ENCODE measurements at places on chromosomes 3 and 15.

GRCh38 chr15:27238209-27238608, 267.2 kb downstream of the GABRG3 start:
- DNase-seq, result peak; percentile 6

GRCh38 chr3:51393134-51393495, 2.0 kb downstream of the RBM15B start:
- DNase-seq, result no peak

DNA sequence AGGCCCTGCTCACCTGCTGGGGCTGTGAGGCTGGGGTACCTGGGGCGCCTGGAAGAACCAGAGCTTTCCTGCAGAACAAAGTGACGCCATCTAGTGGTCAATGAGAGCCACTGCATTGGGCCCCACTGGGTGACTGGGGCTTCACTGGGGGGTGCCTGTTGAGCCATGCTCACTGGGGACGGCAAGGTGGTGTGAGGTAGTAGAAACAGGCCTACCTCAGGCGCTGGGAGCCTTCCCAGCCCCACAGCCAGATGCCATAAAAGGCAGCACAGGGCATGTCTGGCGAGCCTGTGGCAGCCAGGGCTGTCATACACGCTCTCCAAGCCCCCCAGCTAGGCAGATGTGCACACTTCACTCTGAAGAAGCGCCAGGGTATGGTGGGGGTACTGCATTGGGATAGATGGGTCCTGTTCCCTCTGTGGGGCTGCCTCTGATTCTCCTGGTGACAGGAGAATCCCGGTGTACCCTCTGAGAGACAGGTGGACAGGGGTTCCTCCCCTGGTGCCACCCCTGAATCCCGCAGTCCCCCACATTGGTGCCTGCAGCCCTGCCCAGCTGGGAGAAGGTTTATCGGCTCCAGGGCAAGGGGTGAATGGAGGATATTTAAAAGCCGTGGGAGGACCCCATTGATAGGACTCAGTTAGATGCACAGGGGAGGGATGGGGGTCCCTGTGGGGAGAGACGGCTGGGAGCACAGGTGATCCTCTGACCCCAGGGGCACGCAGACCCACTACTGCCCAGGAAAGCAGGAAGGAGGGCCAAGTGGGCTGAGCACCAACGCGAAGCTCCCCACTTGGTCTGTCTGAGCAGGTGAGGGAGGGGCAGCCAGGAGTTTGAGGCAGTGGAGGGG, 178.8 kb downstream of the NSMCE3 start:
- peak; percentile 40 for DNase-seq

GRCh38 chr3:195159814-195160165, 111.2 kb downstream of the XXYLT1 start:
- DNase-seq, result no peak

DNA sequence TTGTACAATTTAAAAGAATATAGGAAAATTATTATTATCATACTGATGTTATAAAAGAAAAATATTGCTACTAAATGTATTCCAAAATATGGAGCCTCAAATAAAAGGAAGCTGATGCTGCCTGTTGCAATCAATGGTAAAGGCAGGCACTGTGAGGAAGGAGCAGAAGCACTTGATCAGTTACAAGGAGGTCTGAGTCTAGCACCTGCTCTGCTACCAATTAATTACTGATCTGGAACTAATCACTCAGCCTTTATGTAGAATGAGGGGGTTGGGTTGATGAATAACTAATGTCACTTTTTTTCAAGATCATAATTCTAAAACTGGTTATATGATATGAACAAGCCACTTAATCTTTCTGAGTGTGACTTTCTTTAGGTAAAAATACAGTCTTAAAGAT, 5.5 kb downstream of the ADGRG7 start:
- DNase-seq, result no peak

- DNase-seq, result no peak
Measured at GRCh38 chr3:189748046-189748445, 116.9 kb downstream of the TP63 start.

- DNase-seq, result no peak
Measured at GRCh38 chr3:54087581-54088410, 34.6 kb upstream of the CACNA2D3 start.

DNA sequence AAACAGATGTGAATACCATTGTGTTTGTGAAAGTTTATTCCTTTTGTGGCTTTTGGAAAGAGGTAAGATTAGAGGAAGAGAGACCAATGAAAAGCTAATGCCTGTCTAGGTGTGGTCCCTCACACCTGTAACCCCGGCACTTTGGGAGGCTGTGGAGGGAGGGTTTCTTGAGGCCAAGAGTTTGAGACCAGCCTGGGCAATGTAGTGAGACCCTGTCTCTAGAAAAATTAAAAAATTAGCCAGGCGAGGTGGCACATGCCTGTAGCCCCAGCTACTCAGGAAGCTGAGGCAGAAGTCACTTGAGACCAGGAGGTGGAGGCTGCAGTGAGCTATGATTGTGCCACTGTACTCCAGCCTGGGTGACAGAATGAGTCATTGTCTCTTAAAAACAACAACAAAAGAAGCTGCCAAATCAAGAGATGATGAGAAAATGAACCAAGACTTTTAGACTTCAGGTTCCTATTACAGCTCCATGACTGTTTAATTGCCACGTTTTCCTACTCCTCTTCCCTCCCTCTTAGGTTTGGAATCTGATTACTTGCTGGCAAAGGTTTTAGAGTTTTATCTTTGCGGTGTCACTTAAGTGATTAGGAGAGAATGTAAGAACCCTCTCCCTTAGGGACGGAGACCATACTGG, 68.7 kb downstream of the CGNL1 start:
- no peak for DNase-seq

GRCh38 chr3:133079621-133080020, 41.4 kb downstream of the TMEM108 start:
- DNase-seq, result no peak

- DNase-seq, result no peak
Measured at GRCh38 chr3:17443142-17443541, 299.3 kb downstream of the TBC1D5 start.

GRCh38 chr3:19446687-19447086, 298.4 kb downstream of the KCNH8 start:
- no peak for DNase-seq

DNA sequence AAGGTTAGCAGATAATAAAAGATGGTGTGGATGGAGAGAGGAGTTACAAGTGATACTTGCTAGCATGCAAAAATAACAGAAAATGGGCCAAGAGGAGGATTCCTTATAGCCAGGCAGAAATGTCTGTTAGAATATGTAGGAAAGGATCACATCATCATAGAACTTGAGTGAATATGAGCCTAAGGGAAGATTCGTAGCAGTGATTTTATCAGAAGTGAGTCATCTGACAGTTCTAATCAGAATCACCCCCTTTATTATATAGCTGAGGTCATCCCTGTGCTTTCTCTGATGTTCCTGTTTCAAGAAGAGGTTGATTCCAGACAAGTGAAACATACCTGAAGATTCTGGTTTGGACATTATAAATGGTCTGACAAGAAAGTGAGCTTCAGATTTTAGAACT, 22.9 kb downstream of the EXOG start:
- DNase-seq, result no peak

- DNase-seq, result no peak
Measured at GRCh38 chr3:46706771-46707582, 5.8 kb downstream of the TMIE start.

GRCh38 chr3:9627901-9628633, 21.2 kb upstream of the MTMR14 start:
- DNase-seq, result no peak

DNA sequence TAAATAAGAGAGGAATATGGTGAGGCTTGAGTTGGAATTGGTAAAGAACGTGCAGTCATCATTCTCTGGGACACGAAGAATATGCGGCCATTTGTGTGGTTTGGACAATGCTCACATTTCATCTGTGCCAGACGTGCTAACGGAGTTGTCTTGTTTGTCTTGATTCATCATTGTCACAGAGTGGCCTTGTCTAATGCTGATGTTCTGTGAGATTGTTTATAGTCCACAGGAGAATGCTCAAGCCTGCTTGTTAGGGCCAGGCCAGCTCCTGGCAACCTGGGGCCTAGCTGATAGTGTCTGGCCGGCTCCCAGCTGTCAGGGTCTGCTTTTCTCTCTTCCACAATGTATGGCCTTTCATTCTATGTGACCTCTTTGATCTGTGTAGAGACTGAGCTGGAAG, 384.7 kb downstream of the EDEM1 start:
- no peak for DNase-seq

DNA sequence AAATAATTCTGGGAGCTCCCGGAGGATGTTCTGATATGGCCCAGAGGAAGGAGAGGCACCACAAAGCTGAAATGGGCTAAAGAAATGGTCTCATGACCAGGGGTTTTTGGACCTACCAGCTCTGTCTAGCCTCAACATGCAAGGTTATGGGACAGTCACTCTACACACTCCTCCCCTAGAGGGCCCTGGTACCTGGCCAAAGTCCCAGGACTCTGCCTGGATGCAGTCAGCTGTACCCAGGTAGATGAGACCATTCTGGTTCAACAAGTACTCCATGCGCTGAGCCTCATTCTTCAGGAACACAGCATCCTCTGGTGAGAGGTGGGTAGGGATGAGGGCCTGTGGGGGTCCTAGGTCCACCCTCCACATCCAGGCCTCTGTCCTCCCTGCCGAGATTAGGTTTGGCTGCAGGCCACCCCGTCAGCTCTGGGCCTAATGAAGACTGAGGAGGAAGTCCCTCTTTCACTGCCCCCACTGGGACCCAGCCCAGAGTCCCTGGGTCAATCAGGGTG, 9.5 kb downstream of the EPB42 start:
- DNase-seq, result no peak

DNA sequence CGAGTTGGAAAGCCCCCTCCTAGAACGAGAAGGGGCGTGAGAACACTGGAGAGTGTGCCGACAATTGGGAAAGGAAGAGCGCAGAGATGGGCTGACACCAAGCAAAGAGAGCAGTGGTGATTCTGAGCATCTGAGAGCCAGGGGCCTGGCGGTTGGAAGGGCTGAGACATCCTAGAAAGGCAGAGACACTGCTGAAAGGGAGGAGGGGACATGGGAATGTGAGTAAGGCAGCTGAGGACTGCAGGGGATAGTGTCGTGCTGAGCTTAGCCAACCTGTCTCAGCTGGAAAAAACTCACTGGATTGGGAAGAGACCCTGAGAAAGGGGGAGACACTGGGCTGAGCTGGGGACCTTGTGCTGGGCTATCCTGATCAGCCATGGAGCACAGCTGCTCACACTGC, 58.1 kb upstream of the SLC6A6 start:
- no peak for DNase-seq

DNA sequence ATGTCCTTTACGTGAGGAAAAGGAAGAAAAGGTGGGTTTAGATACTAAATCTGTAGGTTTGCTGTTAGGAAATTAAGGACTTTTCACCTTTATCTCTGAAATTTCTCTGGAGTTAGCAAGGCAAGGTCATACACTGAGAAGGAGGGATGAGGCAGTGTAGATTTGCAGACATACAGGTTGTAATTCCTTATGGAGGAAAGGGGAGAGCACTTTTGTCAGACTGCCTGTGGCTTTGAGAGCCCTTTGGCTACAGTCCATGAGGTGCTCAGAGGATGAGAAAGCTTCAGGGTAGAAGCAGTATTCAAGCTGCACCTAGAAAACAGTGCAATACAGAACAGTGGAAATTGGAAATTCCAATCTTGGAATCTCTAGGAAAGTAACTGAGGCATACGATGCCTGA, 8.3 kb downstream of the RPL14 start:
- no peak for DNase-seq

DNA sequence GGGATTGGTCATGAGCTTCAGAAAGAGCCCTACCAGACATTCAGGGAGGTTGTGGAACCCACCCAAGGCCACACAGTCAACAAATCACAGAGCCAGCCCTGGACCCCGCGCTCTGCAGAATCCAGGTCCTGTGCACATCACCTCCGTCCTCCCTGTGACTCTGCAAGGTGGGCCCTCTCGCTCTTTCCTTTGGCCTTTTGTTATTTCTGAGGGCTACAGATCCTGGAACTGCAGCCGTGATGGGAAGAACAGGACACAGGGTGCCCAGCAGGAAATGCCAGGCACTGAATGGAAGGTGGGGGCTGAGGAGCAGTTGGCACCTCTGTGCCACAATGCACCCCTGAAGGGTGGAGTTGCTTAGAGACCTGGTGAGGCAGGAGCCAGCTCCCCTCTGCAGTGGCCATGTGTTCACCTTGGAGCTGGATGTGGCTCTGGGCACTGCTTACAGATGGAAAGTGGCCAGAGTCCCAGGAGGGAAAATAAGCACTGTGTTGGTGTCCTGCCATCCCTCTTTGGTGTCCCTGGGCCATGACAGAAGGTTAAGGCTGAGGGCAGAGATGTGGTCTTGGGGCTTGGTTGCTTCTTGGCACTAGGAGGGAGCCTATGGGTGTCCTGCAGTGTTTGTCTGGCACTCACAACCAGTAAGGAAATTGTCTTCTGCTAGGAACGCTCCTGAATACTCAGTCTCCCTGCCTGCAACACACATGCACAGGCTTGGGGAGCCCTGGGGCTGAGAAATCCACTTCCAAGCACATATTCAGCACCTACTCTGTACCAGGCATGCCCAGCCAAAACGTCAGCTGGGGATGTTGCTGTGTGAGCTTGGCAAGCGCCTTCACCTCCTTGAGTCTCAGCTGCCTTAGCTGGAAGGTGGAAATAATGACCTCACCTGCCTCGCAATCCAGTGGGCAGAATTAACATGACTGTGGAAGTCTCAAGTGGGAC, 98.0 kb upstream of the SLC6A6 start:
- DNase-seq, result no peak

DNA sequence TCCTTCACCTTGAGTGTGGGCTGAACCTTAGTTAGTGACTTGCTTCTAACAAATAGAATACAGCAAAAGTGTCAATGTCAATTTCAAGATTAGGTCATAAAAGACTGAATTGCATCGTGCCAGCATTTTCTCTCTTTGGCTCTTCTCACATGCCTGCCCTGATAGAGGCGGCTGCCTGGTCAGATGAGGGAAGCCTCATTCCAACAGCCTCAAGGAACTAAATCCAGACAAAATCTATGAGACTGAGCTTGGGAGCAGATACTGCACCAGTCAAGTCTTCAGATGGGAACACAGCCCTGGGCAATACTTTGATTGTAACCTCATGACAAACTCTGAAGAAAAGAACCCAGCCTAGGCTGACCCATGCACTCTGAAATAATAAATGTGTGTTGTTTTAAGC, 63.5 kb upstream of the MFGE8 start:
- no peak for DNase-seq

DNA sequence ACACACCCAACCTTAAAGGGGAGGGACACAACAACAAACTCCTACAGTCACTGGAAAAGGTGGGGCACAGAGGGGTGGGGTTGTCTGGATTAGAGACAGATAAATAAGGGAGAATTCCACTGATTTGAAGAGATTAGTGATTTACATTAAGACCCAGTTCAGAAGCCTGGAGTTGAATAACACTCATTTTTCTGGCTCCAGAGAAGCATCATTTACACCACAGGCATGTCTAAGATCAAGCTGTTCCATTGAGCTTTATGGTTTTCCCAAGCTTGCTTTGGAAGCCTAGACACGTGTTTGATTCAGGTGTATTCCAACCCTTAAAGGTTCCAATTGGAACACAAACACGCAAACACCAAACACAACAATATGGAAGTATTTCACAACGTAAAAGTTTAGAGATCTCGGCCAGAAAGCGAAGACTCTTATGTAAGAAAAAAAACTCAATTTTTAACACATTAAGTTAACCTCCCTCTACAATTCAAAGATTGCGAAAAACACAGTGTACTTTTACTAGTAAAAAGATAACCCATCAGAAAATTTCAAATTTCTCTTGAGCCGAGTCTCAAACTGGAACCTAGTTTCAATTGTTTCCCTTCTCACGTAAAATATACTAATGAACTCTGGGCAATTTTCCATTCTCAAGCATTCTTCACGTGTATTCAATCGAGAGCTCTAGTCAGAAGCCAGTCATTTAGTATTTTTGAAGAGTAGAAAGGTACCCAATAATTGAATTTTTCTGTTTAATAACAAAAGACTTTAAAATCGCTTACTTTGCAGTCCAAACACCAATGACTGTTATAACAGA, 2.1 kb downstream of the TRA2B start:
- no peak for DNase-seq

GRCh38 chr15:58269455-58270414, 131.6 kb downstream of the AQP9 start:
- DNase-seq, result peak; percentile 13
